Upper lobe of right lung (tissue), 1 donor: ENCODE measurements at places on chromosomes 3 and 15. TPM values are rescaled to one million over a fixed set of nuclear protein-coding genes. Genes with fewer than 3 reads are reported as not detected.

The CEMIP gene
- total RNA-seq = 17.3 TPM

DNA sequence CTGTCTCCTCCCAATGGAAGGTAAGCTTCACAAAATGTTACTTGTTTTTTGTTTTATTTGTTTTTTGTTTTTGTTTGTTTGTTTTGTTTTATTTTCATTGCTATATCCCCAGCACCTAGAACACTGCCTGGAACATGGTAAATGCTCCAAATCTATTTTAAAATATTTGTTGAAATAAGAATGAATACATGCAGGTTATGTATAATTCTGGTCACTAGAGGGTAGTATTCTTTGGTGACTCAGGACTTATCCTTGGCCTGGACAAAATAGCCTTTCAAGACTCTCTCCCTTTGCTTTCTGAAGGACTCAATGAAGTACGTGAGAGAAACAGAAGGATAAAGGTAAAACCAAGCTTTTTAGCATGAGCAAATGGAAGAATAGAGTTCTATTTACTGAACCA, 46.9 kb upstream of the PPP2R3A start:
- H3K27me3 ChIP-seq = no peaks in the 10 kb centered on the region
- no peak overlapping the region for H3K4me3 ChIP-seq
- no peak for DNase-seq
- H3K4me1 ChIP-seq = no peaks in the 10 kb centered on the region
- no peaks in the 10 kb centered on the region for H3K36me3 ChIP-seq

DNA sequence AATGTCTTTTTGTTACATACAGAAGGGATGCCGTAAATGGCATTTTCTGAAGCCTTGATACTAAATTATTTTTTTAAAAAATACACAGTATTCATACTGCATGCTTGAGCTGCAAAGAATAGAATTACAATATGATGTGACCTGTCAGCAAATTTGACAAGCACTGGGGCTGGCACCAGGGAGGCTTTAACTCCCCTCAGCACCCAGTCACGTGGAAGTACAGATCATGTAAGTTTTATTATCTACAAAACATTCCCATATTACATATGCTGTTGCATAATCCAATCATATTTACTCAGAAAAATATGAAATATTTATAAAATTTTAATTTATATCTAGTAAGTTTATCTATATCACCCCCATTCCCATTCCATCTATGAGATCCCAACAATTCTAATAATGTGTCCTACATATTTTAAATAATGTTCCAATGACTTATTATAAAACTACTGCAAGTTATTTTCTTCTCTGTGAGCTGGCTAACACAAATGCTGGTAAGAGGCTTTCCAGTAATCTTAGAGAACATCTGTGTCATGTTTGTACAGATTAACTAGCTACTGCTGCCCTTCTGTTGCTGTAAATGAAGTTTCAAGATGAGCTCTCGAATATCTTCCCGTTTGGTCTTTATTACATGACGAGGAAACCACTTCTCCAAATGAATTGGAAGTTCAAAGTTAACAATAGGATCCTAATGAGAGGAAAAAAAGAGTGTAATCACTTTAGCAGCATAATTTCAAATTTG, 5.2 kb upstream of the IMPG2 start:
- H3K4me3 ChIP-seq = no peak overlapping the region
- H3K27me3 ChIP-seq = no peaks in the 10 kb centered on the region
- peaks cover 50% of the 10 kb centered on the region for H3K36me3 ChIP-seq
- DNase-seq = no peak

The RBSN gene
- 27.6 TPM for total RNA-seq

GRCh38 chr3:172557515-172558220, 34.4 kb upstream of the TNFSF10 start:
- H3K27me3 ChIP-seq = no peaks in the 10 kb centered on the region
- no peaks in the 10 kb centered on the region for H3K36me3 ChIP-seq
- H3K4me3 ChIP-seq = no peak overlapping the region
- H3K4me1 ChIP-seq = peaks cover 23% of the 10 kb centered on the region
